ENCODE measurements at places on chromosomes 2 and 18.

GRCh38 chr2:121085801-121086200 lies 199.2 kb downstream of the TFCP2L1 start:
- no peak for DNase-seq

GRCh38 chr2:160322320-160322719 lies 122.2 kb upstream of the ITGB6 start:
- no peak for DNase-seq

DNA sequence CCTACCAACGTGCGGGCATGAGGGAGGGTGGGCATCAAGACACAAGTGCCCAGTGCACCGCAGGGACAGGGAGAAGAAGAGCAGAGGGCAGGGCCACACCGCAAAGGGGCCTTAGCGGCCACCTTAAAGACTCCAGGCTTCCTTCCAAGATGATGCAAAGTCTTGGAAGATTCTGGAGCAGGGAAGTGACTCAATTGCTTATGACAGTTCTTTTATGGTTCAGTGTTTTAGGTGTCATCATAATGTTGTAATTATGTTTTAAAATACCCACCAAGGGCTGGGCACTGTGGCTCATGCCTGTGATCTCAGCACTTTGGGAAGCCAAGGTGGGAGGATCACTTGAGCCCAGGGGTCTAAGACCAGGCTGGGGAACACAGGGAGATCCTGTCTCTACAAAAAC lies 44.5 kb upstream of the SEMA4C start:
- DNase-seq = no peak

GRCh38 chr2:26892133-26892532 lies 44.2 kb downstream of the DPYSL5 start:
- DNase-seq = no peak

DNA sequence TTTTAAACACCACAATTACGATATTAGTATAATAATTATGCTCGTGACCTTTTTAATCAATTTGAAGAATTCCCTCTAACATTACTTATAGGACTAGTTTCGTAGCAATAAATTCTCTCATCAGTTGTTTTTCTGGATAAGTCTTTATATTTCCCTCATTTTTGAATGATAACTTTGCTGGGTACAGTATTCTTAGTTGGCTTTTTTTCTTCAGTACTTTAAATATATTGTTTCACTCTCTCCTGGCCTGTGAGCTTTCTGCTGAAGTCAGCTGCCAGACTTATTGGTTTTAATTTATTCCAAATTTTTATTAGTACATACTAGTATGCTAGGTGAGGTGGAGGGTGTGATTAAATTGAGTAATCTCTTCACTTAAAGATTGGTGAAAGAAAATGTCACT lies 123.8 kb upstream of the CNTNAP5 start:
- no peak for DNase-seq

DNA sequence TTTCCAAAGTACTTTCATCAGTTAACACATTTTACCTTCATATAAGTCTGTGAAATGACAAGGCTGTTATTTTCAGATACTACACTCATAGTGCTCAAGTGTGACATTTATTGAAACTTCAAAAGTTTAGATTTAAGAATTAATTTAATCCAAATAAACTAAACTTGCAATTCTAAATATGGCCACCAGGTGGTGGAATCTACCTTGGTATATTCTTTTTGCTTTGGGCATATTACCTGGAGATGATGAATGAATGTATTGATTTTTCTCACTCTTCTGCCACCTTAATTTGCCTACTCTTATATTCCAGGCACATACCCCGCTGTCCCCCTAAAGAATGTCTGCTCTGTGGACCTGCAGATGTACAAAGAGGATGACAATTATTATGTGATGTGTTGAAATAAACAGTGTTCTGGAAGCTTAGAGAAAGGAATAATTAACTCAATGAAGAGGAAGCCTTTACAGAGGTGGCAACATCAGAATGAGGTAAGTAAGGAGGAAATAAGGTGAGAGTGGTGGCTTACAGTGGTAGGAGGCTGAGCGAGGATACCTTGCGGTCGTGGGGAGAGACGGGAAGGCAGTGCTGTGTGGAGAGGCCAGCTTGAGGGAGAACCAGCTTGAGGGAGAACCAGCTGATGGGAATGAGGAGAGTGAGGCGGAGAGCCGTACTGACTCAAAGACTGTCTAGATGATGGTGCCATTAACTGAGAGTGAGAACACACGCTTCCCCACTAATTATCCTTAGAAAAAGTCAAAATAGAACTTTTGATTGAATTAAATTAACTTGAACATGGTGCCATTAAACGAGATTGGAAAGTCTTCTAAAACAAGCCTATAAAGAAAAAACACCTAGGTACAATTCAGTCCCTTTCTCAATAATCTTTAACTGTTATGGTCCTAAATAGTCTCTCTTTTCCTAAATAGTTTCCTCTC lies 179.5 kb downstream of the CELF4 start:
- DNase-seq = no peak

DNA sequence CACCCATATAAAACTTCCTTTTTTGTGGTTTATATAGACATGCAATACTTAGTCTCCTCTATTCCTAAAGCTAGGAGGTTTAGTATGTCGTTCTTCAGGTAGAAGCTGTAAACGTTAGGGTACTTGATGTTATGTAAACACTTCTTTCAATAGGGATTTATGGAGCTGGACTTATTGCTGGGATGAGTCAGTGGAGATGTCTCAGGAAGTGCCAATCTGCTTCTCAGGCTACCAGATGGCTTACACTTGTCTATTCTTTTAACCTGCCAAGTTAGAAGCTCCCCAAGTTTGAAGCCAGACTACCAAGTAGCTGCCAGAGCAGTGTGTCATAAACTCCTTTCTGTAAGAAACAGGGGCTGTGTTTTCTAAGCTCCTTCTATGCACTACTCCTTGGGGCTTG lies 756.5 kb upstream of the LRRTM1 start:
- no peak for DNase-seq

DNA sequence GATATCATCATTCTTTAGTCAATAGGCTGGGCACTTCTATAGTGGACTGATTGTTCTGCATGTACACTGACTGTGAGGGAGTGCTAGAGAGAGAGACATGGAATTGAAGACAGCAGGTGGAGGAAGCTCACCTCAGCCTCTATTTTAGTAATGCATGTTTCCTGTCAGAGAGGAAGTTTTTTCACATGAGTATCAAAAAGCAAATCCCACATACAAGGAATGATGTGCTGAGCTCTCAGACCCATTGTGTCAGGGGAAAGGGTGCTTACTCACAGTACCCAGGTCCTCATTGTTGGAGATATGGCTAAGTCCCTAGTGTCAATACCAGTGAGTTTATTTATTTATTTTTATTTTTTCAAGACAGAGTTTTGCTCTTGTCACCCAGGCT lies 9.9 kb upstream of the CDK15 start:
- DNase-seq = no peak

DNA sequence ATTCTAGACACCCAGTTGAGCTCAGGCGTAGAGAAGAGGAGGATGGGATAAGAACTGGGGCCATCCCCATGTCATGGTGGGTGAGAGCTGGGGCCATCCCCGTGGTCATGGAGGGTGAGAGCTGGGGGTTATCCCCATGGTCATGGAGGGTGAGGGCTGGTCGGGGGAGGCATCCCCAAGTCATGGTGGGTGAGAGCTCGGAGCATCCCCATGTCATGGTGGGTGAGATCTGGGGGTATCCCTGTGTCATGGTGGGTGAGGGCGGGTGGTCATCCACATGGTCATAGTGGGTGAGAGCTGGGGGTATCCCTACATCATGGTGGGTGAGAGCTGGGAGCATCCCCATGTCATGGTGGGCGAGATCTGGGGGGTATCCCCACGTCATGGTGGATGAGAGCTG lies 52.5 kb downstream of the IL1RL2 start:
- no peak for DNase-seq

DNA sequence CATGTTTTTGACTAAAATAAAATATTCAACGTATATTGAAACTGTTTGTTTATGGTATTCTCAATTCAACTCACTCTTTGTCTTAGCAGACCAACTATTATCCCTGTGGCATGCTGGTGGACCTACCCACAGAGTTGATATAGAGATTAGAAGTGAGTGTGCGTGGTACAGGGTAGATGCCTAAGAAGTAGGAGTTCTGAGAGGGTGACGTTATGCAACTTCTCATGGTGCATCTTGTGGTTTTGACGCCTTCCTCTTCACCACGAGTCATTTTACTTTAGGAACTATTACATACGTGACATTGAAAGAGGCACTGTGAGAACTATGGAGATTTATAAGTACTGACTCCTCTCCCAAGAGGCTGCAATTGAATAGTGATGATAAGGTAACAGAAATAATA lies 26.6 kb upstream of the NAPG start:
- no peak for DNase-seq

GRCh38 chr2:191833356-191833755 lies 13.5 kb downstream of the CAVIN2 start:
- no peak for DNase-seq

GRCh38 chr2:45070113-45070652 lies 60.9 kb upstream of the SIX2 start:
- DNase-seq = no peak

GRCh38 chr2:83536556-83536955 lies 922.5 kb downstream of the SUCLG1 start:
- DNase-seq = no peak

GRCh38 chr18:54852780-54853675 lies 24.8 kb downstream of the RAB27B start:
- no peak for DNase-seq

- DNase-seq = no peak
Measured at GRCh38 chr2:62920070-62920469, 130.6 kb upstream of the OTX1 start.

DNA sequence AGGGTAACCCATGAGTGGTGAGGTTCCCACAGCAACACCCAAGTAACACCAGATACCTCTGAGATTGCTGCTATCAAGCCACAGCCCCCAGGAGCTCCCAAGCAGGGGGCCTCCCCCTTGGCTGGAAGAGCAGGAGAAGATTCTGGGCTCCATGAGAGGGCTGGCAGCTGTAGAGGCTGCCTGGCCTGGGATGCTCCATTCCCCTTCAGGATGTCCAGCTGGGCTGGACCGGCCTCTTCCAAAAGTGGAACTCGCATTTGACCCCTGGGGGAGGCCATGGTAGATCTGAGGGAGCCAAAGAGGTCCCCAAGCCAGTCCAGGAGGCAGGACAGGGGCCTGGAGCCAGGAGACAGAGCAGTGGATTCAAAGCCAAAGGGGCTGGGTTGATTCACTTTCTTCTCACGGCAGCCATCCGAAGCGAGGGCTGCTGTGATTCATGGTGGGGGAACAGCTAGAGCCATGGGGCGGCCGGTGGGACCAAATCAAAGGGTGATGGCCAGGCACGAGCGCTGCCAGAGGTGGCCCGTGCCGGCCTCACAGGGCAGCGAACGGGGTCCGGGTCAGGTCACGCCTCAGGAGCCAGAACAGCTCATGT lies 95.3 kb upstream of the ID2 start:
- DNase-seq = no peak

DNA sequence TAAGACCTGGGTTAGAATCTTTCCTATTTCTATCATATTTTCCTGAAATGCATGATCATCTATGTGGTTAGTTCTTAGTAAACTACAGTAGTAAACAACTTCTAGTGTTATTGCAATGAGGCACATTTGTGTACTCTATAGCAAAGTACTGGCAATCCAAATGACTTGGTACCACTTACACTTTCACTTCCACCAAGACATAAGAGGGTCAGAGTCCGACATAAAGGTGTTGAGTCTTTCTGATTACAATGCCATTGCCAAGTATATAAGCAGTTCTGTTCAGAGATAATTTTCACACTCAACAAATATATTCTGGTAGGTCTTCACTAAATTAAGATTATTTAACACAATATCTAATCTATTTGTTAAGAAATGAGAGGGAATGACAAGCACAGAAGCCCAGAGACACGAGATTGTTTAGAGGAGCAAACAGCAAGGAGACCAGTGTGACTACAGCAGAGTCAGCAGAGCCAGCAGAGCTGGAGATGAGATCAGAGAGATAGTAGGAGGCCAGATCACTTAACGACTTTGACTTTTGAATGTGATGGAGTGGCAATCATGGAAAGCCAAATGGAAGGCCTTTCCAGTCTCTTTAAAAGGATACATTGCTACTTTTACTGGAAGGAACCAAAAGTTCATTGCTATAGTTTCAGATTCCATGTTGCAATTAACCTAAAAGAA lies 27.5 kb downstream of the SOS1 start:
- no peak for DNase-seq

DNA sequence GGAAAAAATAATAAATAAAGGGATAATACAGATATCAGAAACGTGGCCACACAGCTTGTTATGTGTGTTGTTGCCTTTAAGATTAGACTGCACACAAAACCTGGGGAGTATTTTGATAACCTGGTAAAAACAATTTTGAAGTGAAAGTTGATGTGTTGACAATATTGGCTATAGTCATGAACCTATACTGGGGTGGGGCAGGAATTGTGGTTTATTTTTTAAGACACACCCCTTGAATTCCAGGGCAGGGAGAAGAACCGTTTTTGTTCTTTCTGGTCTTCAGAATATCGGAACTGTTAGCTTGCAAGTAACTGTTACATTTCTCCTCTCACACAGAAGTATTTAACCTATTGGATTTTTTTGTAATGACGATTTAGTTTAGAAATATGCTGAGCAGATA lies 80.4 kb downstream of the LIMS1 start:
- DNase-seq = no peak

DNA sequence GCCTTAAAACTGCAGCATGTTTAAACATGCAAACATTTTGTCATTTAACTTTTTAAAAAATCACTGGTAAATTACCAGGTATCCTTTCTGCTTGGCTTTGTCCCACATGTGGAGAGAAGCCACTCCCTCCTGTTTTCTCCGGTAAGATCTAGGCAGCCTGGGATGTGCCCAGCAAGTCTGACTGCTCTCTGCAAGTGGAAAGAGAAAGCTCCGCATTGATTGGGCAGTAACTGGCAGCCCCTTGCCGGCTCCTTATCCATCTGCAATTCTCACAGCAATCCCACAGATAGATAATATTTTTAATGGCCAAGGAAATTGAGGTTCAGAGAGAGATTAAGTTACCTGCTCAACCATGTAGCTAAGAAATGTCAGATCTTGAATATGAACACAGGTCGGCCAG lies 136.1 kb downstream of the TMEM200C start:
- no peak for DNase-seq

GRCh38 chr2:163601377-163601776 lies 134.4 kb downstream of the FIGN start:
- DNase-seq = no peak
